ENCODE measurements at places on chromosomes 11 and 22.

- DNase-seq, result no peak
These were observed 115.5 kb upstream of the ISX start for GRCh38 chr22:34950489-34950888.

- DNase-seq, result no peak
These were observed 27.5 kb downstream of the ATP6V1E1 start for GRCh38 chr22:17601031-17601430.

DNA sequence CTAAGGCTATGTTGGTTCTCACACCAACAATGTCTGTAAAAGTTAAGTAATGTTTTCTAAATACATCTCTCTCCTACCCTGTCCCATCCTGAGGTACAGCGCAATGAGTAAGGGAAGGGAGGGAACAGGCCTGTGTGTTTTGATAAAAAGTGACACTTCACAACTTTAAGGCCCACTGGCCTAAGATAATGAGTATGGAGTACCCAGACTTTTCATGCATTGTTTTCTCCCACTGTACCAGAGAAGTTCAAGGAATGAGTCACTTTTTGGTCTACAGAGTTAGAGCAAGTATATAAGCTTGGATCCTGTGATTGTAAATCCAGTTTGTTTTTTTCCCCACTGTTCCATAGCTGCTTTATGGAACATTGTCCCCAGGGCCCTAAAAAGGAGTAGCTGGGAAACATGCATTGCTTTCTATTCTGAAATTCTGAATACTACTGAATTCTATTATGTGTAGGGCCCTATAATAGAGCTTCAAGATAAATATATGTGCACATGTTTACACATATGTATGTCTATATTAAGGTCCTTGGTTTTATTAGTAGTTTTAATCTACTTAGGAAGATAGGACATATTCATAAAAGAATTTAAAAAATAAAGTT is 29.8 kb downstream of the KCNE3 start:
- DNase-seq, result no peak

GRCh38 chr22:23276656-23277582 is 96.6 kb downstream of the BCR start:
- peak; percentile 21 for DNase-seq

DNA sequence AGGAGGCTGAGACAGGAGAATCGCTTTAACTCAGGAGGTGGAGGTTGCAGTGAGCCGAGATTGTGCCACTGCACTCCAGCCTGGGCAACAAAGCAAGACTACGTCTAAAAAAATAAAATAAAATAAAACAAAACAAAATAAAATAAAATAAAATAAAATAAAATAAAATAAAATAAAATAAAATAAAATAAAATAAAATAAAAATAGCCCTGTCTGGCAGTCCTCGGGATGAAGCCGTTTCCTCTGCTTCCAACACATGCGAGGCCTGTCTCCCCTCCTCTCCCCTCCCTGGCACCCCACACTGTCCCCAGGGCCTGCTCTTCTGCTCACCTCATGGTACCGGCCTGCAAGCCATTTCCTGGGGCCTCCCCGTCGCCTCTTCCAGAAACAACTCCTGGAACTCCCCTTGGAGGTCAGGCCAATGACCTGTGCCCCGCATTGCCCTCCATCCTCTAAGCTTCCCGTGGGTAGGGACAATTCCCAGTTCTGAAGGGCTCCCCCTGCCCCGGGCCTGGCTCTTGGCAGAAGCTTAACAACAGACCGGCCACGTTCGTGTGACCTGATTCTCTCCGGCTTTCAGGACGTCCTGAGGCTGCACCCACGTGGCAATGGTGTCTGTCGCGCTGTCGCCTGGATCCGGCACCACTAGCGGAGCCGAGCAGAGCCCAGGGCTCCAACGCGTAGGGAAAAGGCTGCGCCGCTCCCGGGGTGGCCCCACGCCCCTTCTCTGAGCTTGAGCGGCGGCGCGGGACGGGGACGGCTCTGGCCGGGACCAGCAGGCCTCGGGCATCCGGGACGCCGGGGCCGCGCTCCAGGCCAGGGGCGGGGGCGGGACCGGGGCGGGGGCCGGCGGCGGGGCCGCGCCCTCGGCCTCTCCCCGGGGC is 456 bp upstream of the PARVB start:
- DNase-seq, result peak; percentile 55

GRCh38 chr22:33894036-33894435 is 26.2 kb downstream of the LARGE1 start:
- no peak for DNase-seq

DNA sequence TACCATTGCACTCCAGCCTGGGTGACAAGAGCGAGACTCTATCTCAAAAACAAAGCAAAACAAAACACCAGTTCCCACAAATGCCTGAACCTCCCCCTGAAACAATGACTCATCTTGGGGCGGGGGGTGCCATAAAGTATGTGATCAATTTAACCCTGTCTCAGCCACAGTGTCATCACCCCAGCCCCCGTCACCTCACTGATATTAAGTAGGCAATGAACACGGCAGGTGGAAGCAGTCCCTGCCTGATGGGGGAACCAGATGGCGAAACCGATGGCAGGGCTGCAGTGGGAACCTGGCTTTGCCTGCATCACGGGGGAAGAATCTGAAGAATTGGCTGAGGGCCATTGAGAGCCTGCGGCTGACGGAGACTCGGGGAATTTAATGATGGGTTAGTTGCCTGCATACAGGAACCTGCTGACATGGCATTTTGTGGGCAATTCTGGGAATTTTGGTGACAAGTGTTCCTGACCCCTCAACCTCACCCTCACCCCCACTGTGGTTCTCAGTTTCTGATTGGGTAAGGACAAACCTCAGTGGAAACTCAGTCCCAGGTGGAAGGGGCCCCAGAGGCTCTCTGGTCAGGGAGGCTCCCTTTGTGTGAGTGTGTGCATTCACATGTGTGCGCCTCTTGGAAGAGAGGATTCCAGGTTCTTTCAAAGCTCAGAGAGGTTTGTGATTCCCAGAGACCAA is 39.1 kb upstream of the SHISAL1 start:
- peak; percentile 73 for DNase-seq

GRCh38 chr11:44047931-44048431 is at the start of gene ACCSL:
Gene ACCSL, plus strand, starts transcription at chr11:44047981. Its CDS starts 56 bp downstream, at chr11:44048037.
- DNase-seq, result no peak

DNA sequence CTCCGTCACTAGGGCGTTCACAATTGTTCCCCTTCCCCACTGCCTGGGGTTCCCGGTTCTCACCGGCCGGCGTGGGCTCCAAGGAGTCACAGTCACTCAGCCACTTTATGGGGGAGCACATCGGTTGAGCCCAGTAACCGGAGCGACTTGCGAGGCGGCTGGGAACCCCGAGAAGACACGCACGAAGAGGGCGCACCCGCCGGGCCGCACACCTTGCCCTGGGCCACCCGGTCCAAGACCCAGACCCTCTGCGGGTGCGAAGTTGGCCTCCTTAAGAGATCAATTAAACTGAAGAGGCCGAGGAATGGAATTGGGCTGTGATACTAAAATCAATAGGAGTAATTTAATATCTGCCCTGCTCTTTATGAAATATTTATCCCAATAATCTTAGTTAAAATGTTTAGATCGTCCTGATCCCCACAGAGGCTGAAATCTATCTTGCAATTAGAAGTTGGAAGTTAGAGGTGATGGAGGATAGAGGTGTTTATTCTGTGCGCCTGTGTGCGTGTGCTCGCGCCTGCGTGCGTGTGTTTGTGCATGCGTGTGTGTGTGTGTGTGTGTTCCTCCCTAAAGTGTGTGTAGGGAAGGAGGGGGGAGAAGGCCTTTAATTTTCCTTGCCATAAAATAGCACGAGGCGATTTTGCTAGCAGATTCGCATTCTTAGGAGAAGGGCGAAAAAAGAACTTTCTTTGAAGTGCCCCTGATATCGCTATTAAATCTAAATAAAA is 954 bp upstream of the MN1 start:
- DNase-seq, result no peak

DNA sequence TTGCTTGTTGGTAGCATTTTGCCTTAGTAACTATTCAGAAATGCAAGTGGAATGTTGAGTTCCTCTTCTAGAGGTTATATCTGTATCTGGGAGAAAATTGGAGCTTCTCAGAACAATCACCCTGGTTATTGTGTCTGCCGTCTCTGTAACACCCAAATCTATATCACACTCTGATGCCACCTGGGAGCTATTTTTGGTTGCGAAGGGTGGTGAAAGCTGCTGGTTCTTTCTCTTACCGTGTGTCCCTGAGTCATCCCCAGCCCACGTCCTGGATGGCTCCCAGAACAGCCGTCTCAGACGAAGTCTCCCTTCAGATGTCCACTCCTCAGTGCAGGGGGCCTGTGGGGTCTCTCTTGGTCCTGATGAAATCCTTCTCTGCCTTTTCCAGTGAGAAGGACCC is 83.5 kb downstream of the C22orf31 start:
- no peak for DNase-seq

DNA sequence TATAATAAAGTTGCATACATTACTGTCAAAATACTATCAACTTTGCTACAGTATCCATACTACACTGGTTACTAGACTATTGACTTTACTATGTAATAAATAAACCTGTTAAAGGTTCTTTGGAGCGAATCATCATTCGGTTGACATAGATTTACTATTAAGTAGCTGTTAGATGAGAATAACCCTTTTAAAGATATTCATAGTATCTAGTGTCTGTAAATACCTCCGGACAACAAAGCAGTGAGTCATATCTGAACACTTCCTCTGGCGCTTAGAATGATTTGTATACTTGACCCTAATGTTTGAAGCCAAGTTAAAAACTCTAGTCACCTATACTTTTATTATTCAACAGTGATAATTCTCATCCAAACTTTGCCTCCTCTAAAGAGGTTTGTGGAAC is 84.7 kb downstream of the MSANTD4 start:
- DNase-seq, result no peak

DNA sequence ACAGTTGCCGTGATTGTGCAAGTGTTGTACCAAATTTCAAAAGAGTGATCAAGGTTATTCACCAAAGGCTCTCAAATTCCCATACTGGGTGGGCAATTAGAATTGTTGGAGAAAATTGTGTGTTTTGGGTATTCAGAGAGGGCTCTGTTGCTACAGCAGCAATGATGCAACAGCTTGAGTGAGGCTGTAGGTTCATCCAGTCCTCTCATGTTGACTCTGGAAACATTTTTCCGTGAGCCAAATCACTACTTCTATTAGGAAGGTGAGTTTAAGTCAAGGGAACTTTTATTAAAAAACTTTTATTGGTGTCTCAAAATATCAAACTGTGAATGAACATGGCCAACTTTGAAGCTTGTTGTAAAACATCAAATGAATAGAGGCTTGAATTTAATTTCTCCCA is 116.5 kb downstream of the CD44 start:
- no peak for DNase-seq

DNA sequence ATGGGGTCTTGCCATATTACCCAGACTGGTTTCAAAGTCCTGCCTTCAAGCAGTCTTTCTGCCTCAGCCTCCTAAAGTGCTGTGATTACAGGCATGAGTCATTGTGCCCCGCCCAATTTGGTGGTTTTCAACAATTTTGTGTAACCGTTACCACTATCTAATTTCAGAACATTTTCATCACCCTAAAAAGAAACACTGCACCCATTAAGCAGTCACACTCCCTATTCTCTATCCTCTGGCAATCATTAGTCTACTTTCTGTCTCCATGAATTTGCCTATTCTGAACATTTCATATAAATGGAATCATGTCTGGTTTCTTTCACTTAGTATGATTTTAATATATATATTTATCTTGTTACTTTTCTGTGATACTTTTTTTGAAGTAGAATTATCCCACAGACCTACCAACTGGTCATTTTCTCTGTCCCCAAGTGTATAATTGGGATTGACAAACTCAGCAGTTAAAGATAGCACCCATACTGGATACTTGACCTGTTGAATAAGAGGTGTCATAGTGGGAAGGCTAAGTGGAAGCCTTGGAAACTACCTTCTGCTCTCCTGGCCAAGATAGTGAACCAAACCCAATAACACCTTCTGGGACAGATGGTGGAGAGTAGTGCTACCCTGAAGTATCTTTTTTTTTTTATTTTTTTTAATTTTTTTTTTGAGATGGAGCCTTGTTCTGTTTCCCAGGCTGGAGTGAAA is 64.8 kb downstream of the STIM1 start:
- DNase-seq, result peak; percentile 87

DNA sequence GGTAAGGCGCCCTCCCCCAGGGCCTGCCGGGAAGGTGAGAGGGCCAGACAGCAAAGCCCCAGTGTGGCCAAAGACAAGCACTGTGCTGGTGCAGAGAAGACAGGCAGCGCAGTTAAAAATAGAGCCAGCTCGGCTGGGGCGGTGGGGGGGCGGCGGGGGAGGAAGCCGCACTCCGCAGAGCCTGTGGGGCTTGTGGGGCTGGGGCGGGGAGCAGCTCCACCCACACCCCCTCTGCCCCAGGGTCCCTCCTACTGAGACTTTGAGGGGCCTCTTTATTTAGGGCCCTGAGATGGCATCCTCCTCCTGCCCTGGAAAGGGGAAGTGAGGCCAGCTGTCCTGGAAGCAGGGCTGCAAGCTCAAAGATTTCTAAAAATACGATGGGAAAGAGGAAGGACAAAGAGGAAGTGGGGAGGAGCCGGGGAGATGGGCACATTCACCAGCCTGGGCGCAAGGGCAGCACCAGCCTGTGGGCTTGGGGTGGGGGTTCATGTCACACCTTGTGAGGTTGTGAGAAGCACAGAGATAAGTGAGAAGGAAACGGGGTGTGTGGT is 2.6 kb downstream of the CYTH4 start:
- DNase-seq, result peak; percentile 59

DNA sequence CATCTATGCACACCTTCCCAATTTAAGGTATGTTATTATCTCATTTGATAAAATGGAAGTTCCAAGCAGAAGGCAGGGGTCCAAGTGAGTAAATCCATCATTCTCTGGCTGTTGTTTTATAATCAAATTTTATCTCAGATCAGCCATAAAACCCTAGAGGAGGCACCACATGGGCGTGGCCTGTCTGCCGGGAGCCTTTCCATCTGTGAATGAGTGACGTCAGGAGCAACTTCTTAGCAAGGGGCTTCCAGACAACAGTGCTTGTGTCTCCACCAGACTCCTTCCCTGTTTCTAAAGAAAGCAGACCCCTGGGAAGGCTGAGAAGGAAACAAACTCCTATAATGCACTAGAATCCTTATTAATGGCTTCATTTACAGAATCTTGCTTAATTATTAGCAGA is 13.5 kb downstream of the SEZ6L start:
- no peak for DNase-seq

- DNase-seq, result no peak
These were observed 14.6 kb downstream of the MS4A18 start for GRCh38 chr11:60739114-60739513.
